EL (cell line): ENCODE measurements at places on chromosomes 2 and 18.

DNA sequence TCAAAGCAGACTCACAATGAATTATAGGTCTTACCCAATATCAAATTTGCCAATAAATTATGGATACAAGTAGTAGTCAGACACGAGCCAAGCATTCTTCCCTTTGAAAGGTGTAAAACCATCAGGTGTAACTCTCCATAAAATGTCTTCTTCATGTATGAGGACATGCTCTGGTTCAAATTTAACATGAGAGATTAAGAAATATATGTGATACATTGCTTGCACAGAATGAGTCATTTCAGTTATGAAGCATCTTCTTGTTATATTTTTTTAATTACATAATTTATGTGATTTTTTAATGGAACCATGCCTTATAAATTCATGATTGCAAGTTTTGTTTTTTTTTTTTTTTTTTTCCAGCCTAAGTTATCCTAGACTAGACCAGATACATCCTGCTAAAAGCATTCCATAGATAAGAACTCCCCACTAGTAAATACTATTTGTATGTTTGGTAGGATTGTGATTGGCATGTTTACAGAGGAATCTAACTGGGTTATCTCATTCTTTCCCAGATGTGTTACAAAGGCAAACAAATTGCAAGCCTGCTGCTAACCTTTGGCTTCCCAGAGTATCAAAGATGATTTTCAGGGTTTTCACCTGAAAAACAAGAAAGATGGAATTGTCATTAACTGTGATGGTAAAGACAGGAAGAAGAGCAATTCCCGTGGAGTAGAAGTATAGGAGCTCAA, 621.9 kb downstream of the XIRP2 start:
- peak; percentile 3 for DNase-seq

DNA sequence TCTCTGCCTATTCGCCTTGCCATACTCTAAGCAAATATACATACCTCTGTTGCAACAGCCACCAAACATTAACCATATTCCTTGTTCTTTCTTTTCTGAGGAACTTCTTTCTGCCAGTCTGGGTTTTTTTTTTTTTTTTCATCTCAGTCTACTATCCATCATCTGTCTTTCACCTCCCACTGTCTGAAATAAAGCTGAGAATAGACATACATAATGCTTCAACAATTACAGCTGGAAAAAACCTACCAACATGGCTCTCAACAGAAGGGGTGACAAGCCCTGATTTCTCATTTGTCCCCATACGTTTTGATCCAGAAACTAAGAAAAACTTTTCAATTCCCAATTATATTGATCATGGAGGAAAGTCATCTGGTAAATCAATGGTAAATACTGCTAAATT, 728.8 kb upstream of the POU3F3 start:
- no peak for DNase-seq

DNA sequence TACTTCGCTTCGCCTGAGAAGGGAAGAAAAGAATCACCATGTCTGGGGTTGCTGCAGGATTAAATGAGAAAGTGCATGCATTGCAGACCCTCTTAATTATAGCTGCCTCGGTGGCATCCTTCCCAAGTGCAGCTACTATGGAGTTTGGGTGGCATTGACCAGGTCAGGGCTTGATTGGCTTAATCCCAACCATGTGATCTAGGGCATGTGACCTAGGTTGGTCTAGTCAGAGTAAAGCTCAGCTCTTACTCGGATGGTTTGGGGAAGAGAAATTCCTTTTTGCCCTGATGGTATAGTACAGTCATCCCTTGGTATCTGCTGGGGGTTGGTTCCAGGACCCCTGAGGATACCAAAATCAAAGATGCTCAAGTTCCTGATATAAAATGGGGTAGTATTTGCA, 178.2 kb upstream of the RAB12 start:
- no peak for DNase-seq

DNA sequence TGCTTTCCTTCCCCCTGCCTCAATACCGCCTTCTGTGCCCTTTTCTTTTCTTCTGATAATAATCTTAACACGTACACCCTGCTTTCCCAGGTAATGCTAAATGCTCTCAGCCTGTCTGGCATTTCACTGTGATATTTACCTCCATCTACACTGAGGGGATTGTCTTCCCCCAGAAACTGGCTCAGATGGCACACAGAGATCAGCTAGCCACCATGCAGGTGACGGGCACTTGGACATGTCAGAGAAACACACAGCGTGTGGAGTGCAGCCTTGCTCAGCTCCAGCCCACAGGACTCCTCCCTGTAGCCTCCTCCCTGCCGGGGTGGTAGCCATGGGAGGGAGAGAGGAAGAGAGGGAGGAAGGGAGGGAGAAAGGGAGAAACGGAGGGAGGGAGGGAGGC, 131.2 kb downstream of the EIPR1 start:
- no peak for DNase-seq

DNA sequence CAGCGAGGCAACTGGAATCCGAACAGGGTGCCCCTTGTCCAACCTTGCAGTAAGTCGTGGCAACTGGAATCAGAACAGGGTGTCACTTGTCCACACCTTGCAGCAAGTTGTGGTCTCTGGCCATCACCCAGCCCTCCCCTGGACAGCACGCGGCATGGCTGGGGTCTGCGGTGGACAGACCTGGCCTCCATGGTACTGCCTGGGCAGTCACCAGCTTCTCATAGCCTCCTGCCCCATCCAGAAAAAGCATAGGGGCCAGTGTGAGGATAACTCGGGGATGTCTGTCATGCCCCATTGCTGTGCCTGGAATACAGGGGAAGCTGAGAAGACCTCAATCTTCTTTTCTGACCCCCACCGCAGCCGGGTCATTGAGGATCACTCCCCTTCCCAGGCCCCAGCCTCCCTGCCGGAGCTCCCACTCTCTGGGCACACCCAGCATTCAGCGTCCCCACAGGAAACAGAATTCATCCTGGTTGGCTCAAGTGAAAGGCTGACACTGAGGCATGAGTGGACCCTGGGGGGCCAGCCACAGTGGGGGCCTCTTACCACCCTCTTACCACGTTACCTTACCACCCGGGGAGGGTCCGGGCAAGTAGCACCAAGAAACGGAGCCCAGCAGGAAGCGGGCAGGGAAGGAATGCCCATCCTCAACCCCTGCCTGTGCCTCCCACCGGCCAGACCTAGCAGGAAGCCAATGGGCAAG, 68.0 kb upstream of the RAB6C start:
- DNase-seq = no peak

GRCh38 chr2:57549642-57550102, 496.9 kb upstream of the VRK2 start:
- DNase-seq = peak; percentile 14

DNA sequence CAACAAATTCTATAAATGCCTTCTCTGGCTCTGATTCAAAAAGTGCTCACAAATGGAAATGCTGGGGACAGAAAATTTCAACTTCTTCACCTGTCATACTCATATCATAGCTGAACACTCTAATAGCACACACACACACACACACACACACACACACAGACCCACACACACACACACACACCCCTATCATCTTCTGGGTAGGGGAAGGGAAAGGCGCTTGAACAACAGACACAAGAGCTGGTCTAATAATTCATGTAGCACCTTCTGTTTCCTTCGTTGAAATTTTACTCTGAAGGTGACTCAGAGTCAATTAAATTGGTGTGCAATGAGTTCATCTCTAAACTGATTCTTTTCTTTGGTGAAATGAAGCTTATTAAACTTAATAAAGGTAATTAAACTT, 32.9 kb downstream of the CD28 start:
- DNase-seq = no peak
